Stimulated activated CD4-positive, alpha-beta T cell treated with anti-CD3 and anti-CD28 coated beads, Interleukin-12 subunit alpha, Interleukin-12 subunit beta, amount 100 ng/mL, for 48 hours (primary cell): ENCODE measurements at places on chromosomes 12 and 14.

DNA sequence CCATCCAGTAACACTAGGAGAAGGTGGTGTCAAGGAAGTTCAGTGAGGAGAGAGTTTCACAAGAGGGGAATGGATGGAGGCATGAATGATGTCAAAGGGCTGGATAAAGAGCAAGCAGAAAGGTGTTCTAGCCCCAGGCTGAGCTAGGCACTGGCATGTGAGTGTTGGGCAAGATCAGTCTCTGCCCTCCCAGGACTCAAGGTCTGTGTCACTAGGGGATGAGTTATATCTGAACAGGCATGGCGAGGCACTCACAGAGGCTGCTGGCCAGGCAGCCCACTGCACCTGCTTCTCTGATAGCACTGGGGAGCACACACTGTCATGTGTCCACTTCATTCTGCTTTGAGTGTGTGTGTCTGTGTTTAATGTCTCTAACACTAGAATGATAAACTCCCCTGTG lies 903.8 kb downstream of the BCL11B start:
- no peak for DNase-seq

- DNase-seq = no peak
Observed at GRCh38 chr12:75747572-75748021, 236.2 kb upstream of the KRR1 start.

DNA sequence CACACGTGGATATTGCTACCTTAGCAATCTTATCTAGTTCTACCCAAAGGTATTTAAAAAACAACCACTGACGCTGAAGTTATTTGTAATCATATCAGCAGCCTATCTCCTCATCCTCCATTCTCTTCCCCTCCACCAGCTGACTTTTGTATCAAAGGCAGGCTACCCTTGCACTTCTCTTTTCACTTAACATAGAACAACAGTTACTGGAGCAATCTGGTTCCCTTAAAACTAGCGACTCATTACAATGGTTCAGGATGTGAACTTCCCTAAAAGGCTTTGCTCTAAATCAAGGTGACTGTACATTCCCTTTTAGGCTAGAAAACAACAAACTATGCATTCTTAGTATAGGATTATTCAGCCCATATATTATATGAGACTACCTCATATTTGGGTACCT lies 404.7 kb downstream of the APAF1 start:
- no peak for DNase-seq

DNA sequence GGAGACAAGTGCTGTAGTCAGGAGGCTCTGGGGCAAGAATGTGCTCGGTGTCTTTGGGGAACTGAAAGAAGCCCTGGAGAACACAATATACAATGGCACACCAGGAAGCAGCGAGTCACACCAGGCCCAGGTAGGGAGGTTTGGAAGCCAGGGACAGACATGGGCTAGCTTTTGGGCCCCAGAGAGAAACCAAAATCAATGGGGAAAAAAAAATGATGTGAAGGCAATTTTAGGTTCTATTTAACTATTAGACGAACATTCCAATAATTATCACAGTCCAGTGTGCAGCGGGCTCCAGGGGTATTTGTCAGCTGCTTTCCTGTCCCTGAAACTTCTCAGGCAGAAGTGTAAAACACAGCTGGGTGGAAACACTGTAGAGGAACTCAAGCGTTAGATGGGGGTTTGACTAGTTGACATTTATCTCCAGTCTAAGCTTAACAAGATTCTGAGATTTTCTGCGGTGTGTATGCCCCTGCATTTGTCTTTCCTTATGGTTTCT lies 21.8 kb upstream of the EGLN3 start:
- no peak for DNase-seq

- DNase-seq = no peak
Observed at GRCh38 chr12:49377386-49377785, 10.1 kb downstream of the SPATS2 start.

- no peak for DNase-seq
Observed at GRCh38 chr14:24858052-24858451, 191.9 kb downstream of the STXBP6 start.

DNA sequence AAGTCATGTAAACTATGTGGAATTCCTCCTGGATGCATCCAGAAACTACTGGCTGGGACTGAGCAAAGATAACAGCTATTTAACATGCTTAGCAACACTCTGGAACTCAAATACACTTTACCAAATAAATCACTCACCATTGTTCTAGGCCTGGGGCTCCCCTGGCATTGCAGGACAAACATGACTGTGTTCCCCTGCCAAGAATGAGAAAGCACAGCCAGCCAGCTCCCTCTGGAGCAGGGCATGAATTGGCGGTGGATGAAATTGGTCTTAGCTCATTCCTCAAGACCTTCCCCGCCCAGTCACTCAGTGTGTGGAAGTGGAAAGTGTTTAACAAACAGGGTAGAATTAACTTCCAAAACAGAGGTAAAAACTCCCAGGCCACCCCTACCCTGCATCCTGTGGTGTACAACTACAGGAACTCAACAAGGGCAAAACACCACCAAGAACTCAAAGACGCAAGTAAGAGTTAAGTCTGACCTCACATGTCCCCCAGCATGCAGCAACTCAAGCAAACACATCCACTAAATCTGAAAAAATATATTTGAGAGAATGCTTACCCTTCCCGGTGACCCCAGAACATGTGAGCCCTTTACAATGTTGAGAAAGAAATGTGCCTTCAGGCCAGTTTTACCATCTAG lies 58.4 kb upstream of the BDKRB2 start:
- no peak for DNase-seq

DNA sequence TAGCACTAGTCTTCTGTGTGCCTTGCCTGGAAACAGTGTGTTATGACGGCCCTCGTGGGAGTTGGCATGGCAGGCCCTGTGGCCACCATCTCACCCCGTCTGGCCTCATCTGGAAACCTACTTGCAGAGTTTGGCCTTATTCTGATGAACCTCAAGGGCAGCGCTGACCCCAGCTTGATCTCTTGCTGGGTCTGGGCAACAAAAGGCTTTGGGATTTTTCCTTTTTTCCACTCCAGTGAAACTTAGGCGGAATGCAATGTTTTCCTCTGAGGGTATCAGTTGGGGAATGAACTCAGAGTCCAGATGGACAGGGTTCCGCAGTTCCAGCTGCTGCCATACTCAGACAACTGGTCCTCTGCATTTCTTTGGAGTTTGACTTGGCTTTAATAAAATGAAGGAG lies 15.9 kb downstream of the CACNA1C start:
- no peak for DNase-seq

DNA sequence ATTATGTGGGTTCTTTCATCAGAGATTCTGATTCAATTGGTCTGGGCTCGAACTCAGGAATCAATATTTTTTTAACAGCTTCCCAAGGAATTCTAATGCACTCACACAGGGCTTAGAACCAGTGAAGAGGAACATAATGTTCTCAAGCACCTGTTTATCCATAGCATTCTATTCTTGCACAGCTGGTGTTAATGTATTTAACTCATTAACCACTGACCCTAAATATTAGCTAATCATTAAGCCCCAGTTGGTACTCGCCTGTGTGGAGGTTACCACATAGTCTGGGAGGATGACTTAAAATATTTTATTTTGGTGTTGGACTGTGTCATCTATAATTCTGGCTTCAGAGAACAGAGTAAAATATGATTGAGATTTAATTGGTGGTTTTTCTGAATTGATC lies 45.3 kb downstream of the LRP6 start:
- DNase-seq = no peak

- DNase-seq = no peak
Observed at GRCh38 chr12:56766535-56766934, 3.4 kb downstream of the HSD17B6 start.

- no peak for DNase-seq
Observed at GRCh38 chr14:55537782-55538181, 42.2 kb upstream of the KTN1 start.

- no peak for DNase-seq
Observed at GRCh38 chr14:55711175-55711811, 131.3 kb downstream of the KTN1 start.

DNA sequence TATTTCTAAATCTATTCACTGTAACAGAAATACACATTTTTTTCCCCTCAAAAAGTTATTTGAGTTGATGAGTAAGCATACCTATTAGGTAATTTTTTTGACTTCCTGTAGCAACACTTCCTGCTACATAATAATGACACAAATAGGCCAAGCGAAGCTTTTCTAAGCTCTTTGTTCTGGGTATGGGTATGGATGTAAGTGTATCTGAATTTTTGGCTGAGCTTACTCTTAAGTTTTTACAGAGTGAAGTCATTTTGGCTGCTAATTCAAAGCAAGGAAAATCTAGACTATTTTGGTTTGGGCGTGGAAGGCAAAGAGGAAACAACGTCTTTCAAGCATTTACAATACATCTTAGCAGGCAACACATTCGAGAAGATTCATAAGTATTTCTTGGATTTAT lies 1206.0 kb upstream of the FLRT2 start:
- no peak for DNase-seq

DNA sequence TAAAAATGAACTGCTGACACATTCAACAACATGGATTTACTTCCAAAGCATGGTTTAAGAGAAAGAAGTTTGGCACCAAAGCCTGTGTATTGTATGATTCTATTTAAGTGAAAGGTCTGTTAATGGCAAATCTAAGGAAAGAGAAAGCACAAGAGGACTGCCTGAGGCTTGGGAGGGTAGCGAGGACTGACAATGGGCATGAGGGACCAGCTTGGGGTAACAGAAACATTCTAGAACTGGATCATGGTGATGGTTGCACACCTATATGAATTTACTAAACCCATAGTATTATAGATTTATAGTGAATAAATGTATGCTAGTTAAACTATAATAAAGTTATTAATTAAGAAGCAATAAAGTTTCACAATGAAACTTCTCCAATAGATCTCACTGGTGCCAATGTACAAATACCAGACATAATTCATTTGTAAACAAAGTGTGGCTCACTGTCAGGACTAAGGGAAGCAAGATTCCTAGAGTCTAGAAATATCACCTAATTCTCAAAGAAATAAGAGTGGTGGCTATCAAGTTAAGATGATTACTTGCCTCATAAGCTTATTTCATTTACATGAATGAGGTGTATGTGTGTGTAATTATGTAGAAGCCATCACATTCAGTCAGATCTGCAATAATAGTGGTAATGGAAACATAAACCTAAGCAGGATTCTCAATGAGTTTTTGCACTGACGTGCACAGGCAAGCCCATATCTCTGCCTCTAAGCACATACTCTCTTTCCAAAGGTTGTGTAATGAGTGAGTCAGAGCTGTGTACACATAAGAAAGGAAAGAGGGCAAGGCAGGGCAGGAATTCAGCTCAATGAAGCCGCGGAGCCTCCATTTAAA lies 353.4 kb downstream of the KCNH5 start:
- no peak for DNase-seq

DNA sequence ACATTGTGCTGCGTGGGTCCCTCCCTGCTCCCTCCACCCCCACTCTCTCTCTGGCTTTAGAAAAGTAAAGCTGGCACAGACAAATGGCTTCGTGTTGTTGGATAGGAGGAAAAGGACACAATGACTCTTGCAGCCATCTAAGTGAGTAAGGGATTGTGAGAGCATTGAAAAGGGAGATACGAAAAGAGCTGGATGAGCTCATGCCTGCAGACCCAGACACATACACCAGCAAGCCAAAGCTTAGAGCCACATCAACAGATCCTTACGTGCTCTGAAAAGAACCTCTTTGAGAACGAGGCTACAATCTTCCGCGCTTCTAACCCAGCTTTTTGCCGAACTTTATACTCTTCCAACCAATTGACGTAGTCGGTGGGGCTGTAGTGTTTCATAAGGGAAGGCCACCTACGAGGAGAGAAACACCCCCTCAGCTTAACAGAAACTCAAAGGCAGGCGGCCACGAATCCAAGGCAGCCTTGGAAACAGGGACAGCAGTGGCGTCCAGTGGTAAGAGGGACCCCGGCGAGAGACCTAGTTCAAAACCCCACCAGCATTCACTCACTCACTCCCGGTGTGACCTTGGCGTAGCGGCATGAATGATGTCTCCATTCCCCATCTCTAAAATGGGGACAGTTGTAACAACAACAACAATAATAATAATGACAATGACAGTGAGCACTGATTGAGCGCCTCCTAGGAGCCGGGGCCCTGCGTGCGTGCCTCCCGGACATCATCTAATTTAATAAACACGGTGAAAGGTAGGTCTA lies 1.1 kb downstream of the FBXO21 start:
- DNase-seq = no peak

DNA sequence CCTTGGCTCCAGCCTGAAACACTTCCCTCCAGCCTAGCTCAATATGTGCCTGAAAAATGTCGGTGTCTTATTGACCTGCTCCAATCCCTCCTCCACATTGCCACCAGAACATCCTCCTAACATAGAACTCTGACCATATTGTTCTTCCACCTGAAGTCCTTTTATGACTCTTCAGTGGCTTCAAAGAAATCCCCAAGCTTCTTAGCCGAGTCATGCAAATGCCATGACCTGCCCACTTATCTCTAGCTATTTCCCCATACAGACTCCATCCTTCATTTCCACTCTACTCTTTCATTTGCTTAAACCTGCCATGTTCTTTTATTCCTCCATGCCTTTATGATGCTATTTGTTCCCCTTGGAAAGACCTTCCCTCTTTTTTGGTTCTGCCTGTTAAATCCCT lies 568.6 kb downstream of the ETNK1 start:
- DNase-seq = no peak

DNA sequence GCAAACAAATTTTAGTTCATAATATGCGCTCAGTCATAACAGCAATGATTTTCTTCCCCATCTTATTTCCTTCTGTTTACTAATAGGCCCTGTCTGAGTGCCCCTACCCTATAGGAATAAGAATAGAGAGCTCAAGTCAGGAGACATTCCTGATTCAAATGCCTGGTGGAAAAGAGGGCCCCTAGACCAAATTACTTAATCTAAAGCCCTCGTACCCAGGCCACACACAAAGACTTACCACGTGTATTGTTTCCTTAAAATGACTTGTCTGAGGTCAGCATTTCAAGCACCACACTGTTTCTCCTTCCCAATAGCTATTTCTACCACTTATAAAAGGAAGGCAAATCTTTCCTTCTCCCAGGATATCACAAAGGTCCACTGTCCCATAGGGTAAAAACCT lies 314.9 kb upstream of the TMTC1 start:
- DNase-seq = no peak

DNA sequence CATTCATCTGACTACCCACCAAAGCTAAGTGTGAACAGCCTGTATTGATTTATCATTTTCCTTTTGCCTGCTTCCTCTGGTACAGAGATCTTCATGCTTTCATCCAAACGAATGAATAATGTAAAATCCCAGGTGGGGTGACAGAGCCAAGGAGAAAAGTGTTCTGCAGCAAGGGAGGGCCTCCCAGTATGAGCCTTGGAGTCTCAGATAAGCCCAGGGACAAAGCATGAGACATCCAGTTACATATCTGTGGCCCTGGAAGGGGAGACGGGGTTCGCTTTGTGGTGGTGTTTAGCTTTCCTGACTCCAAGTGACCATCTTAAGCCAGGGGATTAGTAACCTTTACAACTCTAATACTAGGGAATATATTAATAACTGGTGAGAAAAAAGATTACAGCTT lies 177.1 kb downstream of the ETV6 start:
- no peak for DNase-seq
